ENCODE measurements at places on chromosomes 11 and 22.

DNA sequence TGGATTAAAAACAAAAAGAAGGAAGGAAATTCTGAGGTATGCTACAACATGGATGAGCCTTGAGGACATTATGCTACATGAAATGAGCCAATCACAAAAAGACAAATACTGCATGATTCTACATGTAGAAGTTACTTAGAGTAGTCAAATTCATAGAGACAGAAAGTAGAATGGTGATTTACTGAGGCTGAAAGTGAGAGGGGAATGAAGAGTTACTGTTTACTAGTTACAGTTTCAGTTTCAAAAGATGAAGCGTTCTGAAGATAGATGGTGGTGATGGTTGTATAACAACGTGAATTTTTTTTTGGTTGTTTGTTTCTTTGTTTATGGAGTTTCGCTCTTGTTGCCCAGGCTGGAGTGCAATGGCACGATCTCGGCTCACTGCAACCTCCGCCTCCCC is 9.5 kb downstream of the OR5P2 start:
- no peak for DNase-seq

GRCh38 chr11:70090961-70091381 is 12.9 kb downstream of the ANO1 start:
- DNase-seq = no peak

GRCh38 chr22:38758276-38758945 is 2.6 kb upstream of the SUN2 start:
- no peak for DNase-seq

- DNase-seq = no peak
Measured at GRCh38 chr11:70141486-70142220, 61.4 kb upstream of the FADD start.

DNA sequence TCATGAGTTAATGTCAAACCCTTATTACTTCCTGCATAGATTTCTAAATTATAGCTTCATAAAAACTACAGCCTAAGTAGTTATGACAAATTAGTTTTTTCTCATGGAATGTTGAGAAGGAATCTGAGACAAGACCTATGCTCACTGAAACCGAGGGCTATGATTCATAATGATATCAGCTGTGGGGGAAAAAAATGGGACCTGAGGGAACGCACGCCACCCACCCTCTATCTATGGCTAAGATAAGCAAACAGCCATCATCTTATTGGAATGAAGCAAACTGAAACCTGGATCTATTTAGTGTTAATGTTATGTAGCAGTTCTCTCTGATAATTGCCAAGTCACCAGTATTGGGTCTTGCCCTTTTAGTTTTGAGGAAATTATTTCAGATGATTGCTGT is 906.9 kb upstream of the RAG2 start:
- no peak for DNase-seq

Measured in occipital lobe (tissue), 3 donors.